CD4-positive, alpha-beta T cell treated with Interleukin-21 for 1 hour (primary cell): ENCODE measurements at places on chromosomes 11 and 22.
A peak's percentile ranks its signal among the peaks of the same experiment; 100 is the strongest.

GRCh38 chr11:2547806-2548205, 103.0 kb downstream of the KCNQ1 start:
- DNase-seq: no peak

- DNase-seq: no peak
Observed at GRCh38 chr11:11163669-11164333, 189.2 kb downstream of the CSNK2A3 start.

DNA sequence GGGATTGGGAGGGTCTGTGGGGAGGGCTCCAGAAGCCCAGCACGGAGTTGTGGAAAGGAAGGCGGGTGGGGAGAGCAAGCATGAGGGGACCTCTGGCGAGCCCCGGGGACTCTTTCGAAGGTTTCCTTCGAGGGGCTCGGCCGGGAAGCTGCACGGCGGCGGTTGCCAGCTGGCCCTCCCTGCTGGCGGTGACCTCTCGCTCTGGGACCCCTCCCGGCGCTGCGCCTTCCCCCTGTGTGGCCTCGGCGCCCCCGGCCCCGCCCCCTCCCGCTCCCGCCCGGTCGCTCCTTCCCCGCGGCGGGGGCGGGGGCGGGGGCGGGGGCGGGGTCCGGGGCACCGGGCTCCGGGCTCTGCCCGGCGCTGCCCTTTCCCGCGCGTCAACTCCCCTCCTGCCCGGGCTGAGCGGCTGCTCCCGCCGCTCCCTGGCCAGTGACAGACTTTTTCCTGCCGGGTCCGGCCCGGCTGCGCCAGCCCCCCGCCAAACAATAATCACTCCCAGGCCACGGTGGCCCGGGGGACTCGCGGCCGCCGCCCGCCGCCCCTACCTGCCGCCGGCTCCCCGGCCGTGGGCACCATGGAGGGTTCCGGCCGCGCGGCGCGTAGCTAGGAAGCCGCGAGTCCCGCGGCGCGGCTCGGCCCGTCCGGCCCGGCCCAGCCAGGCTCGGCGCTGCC, 941 bp downstream of the CLCF1 start:
- DNase-seq: peak; percentile 25

GRCh38 chr22:39418696-39419095, 19.1 kb downstream of the TAB1 start:
- DNase-seq: no peak

- no peak for DNase-seq
Observed at GRCh38 chr11:65560555-65561418, 2.6 kb upstream of the LTBP3 start.

- DNase-seq: no peak
Observed at GRCh38 chr11:70556884-70557741, 158.8 kb downstream of the CTTN start.

DNA sequence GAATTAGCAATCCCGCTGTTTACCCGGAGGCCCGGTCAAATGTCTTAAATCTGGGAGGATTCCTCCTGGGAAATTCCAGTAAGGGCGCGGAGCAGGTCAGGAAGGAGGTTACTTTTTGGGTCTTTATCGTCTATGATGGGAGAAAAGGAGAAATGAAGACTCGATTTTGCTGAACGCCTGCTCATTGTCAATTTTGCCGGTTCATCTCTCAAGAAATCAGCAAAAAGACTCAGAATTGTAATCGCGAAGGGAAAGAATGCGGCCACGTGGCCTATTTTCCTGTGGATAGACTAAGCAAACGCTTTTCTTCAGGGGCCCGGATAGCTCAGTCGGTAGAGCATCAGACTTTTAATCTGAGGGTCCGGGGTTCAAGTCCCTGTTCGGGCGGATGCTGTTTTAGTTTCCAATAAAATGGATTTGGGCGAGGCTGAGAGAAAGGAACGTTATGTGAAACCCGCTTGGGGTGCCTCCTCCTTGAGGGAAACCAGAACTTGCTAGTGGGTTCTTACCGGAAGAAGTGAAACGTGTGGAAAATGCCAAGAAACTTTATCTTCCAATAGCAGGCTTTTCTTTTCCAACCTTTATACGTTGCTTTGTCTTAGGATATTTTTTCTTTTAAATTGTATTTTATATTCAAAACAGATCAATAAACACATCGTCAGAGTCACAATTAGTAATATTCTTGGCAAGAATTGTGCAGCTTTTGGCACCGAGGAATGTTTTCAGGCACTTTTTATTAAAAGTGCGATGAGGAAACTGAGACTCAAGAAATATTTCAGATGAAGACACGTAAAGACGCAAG, 45.0 kb downstream of the OR4D9 start:
- peak; percentile 71 for DNase-seq

DNA sequence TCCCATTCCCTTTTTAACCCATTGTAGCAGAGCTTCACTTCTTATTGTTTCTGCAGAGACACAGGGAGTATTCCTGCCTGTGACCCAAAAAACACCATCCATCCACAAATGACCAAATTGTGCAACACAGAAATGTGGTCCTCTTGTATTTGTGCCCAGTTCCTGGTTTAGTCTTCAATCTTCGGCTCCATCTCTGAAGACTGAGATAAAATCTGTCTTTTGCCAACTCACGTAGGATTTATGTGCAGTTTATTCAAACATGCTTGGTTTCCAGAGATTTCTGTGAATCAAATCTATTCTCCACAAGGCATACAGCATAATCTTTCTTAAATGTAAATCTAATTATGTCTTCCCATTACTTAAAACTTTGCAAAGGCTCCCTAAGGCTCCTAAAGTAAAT, 307.0 kb downstream of the AASDHPPT start:
- no peak for DNase-seq

GRCh38 chr11:122593473-122594420, 61.8 kb upstream of the UBASH3B start:
- DNase-seq: no peak

DNA sequence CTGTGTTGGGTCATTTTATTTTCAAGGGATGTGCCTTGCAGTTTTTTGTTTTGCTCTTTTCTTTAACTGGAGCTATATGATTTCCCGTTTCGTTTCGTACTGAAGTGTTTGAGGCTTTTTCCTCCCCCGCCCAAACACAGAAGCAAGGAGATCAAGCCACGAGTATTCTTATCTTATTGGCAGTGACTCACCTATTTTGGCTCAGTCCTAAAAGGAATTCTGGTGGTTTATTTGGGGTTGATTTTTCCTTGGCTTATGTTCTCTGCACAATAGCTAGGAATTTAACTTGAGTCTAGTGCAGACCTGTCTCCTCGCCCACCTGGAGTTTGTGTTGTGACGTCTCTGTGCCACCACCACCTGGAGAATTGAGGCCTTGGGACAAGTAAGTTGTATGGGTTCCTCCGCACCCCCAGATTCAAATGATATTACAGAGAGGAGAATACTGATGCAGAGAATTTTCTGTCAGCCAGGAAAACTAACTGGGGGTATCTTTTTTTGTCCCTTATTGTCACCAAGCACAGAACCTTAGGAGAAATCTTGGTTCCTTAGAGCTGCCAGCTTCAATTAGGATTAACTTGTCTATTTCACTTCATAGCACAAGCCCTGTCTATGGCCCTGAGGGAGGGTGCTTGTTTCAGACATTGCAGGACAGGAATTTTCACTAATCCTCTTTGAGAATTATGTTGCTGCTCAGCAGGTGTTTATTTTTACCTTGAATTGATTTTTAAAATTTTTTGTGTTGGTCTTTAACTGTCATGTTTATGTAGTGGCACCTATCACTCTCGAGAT, 90.4 kb upstream of the BIRC3 start:
- DNase-seq: no peak

DNA sequence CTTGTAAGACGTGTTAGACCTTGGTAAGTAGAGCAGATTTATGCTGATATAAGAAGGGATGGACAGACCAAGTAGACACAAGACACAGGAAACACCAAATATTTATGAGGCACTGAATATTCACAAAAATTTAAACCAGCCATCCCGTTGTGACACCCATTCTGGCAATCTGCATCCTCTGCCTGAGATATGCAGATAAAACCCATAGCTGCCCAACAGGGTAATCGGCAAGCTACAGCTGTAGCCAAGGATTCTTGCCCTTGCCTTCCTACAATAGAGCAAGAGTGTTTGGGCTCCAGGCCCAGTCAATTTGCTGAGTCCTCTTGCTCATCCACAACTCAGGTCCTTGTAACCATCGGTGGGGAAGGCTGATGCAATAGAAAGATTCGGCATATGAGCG, 18.5 kb upstream of the MPZL2 start:
- DNase-seq: no peak

DNA sequence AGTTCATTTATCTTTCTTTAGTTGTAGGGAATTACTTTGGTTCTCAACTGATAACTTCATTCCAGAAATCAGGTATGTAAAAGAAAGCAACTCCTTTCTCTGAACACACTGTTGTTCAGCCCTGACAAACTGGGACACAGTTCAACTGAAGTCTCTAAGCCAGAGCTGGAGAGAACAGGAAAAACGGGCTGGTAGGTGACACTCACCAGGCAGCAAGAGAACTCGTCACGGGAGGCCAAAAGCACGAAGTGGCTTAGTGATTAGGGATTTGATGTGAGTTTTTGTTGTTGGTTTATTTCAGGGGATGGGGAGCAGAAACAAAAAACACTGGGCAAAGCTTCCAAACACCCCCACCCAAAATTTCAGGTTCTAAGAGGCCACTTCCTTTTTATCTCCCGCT, 54.1 kb downstream of the MYH9 start:
- no peak for DNase-seq

DNA sequence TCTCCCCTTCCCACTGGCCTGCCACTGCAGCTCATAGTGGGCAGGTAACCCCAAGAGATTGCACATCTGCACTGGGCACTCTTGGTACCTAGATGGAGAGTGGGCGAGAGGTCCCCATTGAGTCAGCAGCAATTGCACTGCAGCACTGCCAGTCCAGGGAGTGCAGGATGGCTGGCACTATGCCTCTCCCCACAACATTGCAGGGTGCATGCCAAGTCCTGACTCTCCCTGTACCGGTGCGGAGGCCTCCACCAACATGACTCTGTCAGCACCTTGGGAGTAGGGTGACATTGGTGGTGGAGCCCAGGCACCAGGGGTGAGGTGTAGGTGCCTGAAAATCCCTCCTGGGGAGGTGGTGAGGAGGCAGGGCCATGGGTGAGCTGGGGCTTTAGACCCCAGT, 82.2 kb downstream of the TRAF6 start:
- DNase-seq: no peak

GRCh38 chr11:57345555-57346211, 7.5 kb downstream of the P2RX3 start:
- DNase-seq: peak; percentile 74

DNA sequence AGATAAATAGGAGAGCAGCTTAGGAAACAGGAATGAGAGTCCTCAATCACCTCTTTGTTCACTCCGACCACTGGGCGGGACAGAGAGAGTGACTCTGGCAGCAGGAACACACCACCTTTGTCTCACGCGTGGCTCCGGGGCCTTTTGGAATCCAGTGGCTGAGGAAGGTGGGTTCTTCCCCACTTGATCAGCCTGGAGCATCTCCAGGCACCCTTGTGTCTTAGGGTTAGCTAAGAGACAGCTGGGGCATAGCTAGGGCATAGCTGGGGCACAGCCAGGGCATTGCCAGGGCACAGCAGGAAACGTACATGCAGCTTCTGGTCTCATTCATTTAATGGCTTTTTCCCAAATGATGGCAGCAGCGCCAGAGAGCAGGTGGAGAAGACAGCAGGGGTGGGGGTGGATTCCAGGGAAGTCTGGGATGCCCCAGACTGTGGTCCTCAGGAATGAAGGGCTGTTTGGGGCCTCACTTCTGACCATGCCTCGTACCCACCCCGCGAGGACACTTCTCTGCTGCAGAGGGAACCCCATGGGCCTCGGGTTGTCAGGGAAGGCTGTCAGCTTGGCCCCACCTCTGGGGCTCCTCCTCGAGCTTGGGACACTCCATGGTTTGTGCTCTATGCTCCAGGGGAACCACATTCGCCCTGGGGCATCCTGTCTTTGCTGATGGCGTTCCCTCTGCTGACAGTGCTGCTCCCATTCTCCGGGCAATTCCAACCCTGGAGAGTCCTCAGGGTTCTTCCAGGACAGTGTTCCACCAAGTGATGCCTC, 30.4 kb upstream of the SHANK2 start:
- no peak for DNase-seq

GRCh38 chr11:70358753-70359152, 39.6 kb upstream of the CTTN start:
- DNase-seq: no peak

GRCh38 chr11:614623-615503, 887 bp downstream of the IRF7 start:
- DNase-seq: no peak

DNA sequence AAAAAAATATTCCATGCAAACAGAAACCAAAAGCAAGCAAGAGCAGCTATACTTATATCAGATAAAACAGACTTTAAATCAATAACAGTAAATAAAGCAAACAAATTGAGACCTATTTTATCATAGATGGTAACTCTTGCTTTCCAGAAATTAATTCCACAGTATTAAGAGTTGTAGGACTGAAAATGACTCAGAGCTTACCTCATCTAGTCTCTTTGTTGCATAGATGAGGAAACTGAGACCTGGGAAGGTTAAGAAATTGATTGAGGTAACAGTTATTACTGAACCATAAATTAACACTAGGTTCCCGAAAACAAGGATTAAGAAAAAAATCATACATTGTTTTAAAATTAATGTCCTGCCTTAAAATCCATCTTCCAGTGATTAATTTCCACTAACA, 123.8 kb downstream of the PLEKHA7 start:
- DNase-seq: no peak

DNA sequence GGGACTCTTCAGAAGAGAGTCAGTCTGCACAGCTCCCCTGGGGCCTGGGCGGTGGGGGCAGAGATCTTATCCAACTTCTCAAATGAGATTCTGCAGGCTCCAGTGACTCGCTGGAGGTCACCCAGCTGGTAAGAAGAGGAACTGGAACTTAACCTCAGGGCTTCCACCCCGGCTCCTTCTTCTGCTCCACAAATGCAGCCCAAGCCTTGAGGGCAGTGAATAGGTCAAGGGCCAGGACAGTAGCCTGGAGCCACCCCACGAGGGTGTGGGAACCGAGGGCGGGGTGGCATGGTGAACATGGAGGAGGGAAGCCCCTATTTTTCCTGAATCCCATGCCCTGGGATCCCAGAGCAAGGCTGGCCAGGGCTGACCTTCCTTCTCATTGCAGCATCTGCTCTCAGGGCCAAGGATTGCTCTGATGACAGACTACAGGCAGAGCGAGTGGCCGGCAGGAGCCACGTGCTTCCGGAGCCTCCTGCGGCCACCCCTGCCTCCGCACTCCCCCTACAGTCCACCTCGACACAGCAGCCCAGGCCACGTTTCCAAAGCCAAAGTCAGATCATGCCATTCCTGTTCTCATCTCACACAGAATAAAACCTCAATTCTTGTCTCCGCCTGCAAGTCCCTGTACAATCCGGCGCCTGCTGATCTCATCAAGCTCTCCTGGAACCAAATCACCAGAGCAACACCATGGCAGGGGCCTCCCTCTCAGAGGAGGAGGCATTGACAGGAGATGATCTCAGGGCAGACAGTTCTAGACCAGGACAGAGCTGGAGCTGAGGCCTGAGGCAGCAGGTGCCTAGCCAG, 21.1 kb upstream of the UPK3A start:
- no peak for DNase-seq

DNA sequence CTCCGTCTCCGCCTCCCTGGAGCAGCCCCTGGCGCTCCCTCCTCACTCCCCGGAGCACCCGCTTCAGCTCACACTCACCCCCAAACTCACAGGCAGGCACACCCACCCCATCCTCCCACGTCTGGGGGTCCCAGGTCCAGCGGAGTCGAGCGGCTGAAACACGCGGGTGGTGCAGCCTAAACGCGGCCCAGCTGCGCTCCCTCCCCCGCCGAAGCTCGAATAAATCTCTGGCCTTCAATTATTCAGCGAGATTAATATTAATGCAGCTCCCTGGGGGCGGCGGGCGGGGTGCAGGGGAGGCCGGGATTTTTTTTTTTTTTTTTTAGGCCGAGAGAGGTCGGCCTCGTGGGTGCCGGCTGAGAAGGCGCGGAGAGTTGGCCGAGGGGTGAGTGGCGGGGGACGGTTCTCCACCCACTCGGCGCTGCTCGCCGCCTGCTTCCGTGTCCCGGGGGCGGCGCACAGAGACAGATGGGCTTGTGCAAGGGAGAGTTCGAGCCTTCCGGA, 524 bp upstream of the SLC1A2 start:
- no peak for DNase-seq
